ENCODE measurements at places on chromosomes 11 and 22.

- peak; percentile 2 for DNase-seq
Observed at GRCh38 chr11:30434901-30435300, 112.0 kb downstream of the ARL14EP start.

- no peak for DNase-seq
Observed at GRCh38 chr22:31289344-31289743, 2.9 kb downstream of the PIK3IP1 start.

- no peak for DNase-seq
Observed at GRCh38 chr22:41387341-41387740, 5.6 kb downstream of the TEF start.

DNA sequence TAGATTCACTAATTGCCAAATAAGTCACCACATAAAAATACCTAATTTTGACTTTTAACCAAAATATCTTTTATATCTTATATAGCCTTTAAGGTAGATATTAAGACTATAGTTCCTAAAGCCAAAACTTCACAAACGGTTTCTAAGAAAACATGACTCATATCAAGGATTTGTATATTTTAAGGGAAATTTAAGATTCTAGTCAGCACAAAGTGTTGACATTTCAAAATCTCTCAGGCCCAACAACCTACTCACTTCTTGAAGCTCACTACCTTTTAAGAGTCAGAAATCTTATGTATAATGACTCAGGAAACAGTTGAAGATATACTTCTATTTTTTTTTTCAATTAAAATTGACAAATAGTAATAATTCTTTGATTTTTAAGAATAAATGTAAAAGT is 221.9 kb downstream of the SBF2 start:
- DNase-seq: no peak

GRCh38 chr22:19001204-19001603 is 65.1 kb upstream of the PRODH start:
- DNase-seq: no peak

DNA sequence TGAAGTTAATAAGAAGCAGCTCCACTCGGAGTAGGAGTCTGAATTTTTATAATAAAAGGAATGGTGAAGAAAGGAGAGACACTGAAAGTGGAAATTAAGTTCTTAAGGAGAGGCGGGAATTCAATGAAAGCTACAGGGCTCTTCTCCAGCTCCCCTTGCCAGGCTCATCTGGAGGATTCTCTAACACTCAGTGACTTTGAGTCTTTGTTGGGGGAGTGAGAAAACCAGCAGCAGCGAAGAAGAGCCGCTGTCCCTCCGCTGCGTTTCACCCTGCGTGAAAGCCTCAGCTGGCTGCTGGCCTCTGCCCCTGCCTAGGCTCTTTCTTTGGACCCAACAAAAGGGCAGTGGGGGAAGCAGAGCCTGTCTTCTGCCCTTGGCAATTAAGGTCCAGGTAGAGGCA is 113.0 kb downstream of the NTM start:
- no peak for DNase-seq

DNA sequence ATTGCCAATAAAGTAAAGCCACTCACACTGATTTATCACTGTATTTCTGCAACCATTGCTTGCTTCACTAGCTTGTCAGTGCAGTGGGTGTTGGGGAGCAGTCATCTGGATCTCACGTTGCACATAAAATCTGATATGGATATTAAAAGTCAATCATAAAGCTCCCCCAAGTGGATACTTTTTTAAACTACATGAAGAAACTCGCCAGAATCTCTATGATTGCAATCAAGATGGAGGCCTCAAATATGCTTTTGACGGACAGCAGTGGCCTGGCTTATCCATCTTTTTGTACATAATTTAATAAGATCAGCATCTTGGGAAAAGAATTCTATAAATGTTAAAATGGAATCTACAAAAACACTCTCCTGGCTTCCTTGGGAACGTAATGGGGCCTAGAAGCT is 137.7 kb downstream of the WT1 start:
- peak; percentile 70 for DNase-seq

DNA sequence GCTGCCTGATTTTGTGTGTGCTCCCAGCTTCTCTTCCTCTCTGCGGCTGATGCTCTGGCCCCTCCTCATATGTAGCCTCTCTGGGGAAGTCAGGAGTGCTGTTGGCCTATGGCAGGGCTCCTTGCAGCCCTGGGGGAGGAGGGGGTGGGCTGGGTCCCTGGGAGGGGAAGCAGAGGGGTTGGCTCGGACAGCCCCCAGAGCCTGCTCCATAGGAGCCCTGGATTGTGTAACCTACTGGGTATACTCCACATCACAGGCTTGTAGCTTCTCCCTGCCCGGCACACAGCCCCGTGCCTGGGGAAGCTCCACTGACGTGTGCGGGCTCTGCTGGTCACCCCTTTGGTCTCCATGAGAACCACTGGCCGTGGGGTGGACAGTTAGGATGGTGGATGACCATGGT is 113.8 kb downstream of the ST3GAL4 start:
- DNase-seq: peak; percentile 44

- DNase-seq: no peak
Observed at GRCh38 chr11:116826751-116827431, 2.8 kb upstream of the APOC3 start.

DNA sequence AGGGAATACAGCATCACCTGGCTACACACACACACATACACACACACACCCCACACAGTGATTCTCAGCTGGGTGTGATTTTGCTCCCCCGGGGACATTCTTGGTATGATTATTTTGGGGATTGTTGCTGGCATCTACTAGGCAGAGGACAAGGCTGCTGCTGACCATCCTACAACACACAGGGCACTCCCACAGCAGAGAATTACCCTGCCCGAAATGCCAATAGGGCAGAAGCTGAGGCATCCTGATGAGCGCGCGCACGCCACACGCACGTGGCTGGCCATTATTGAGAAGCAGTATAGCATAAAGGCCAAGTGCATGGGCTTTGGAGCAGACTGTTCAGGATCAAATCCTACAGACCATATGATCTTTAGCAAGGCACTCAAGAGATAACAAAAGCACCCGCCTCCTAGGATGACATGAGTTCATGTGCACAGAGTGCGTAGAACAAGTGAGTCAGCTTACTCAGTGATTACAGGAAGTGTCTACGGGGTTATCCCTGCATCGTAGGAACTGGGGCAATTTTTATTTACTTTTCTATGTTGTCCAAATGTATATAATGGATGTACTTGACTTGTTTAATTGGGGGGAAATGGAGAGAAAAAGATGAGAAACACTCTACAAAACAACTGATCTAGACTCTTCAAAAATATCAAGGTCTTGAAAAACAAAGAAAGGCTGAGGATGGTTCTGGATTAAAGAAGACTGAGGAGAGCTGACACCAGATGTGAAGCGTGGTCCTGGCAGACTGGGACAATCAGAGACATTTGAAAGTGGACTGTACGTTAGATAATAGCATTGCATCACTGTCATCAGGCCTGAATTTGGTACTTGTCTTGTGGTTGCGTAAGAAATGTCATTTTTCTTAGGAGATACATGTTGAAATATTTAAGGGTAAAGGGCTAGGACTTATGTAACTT is 7.2 kb upstream of the EHD1 start:
- peak; percentile 94 for DNase-seq

DNA sequence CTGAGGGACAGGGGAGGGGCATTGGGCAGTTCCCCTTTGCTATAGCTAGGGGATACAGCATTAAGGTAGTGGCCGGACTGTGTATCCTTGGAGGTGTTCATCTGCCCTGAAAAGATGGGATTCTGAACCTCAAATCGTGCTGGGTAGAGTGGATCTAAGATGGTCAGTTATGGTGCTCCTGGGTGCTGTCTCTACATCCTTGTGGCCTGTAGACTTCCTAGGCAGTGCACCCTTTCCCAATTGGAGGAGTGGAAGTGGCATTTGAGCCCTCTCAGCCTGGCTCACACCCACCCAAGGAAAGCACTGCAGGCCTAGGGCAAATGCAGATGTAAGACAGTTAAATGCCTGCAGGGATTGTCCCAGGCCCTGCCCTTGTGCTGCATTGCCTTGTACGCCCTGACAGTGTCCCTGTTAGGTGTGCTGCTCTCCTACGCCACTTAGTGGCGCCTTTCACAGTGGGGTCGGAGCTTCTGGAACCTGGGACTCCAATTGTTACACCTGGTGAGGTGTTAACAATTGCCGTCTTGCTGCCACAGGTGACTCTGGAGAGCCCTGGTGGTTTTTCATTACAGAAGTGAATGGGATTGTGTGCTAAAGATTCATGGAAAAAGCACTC is 35.0 kb downstream of the PPFIBP2 start:
- DNase-seq: peak; percentile 16

- peak; percentile 8 for DNase-seq
Observed at GRCh38 chr11:13289081-13289480, 11.5 kb downstream of the BMAL1 start.

Measured in hematopoietic multipotent progenitor cell treated with erythropoietin and hydrocortisone succinate and interleukin-3 and kit ligand, for 4 days (in vitro differentiated cells).